BJ (cell line): ENCODE measurements at places on chromosomes 2 and 18. TPM values are rescaled to one million over a fixed set of nuclear protein-coding genes. Genes with fewer than 3 reads are reported as not detected.

- no peak for DNase-seq
Observed at GRCh38 chr2:16687955-16688354, 22.3 kb upstream of the CYRIA start.

- DNase-seq = no peak
Observed at GRCh38 chr2:212692466-212692865, 153.9 kb upstream of the ERBB4 start.

DNA sequence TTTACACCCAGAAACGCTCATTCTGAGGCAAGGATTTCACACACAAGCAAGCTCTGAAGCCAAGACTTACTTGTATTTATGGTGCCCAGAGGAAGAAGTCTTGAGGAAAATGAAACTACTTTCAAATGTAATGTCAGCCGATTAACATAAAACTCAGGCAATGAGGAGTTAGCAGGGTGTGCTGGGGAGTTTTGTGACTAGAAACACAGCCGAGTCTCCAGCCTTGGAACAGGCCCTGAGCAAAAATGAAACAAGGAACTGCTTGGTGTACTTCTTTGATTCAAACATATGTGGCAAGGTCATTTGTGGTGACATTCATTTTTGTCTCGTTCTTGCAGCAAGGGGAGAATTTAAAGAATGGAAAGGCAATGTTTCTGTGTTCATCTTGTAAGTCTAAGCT is 4.5 kb downstream of the DYTN start:
- no peak for DNase-seq

- no peak for DNase-seq
Observed at GRCh38 chr2:150464270-150464669, 23.2 kb downstream of the RND3 start.

GRCh38 chr2:239758279-239758877 is 266.8 kb downstream of the NDUFA10 start:
- no peak for DNase-seq

- DNase-seq = no peak
Observed at GRCh38 chr2:134277223-134277622, 23.4 kb downstream of the MGAT5 start.

GRCh38 chr2:126930970-126931590 is 32.4 kb downstream of the TEX51 start:
- DNase-seq = no peak

GRCh38 chr2:164739966-164740365 is 101.7 kb downstream of the COBLL1 start:
- peak; percentile 37 for DNase-seq

GRCh38 chr2:147223119-147223518 is 621.7 kb upstream of the ACVR2A start:
- DNase-seq = no peak

POU3F3 gene
- not detected in 2 replicates for polyA plus RNA-seq

C1QL2 gene
- not detected in 2 replicates for polyA plus RNA-seq

HOXD3 gene
- polyA plus RNA-seq = 0.07 TPM in 1 of 2 replicates, not detected in the other

PRKAG3 gene
- polyA plus RNA-seq = not detected in 2 replicates

CRACDL gene
- not detected in 2 replicates for polyA plus RNA-seq

ARPC2 gene
- polyA plus RNA-seq = 699 and 831 TPM in 2 replicates

ARHGEF33 gene
- 0.23 and 0.31 TPM in 2 replicates for polyA plus RNA-seq

NAT8 gene
- not detected in 2 replicates for polyA plus RNA-seq

KCNIP3 gene
- polyA plus RNA-seq = 3.1 and 4.1 TPM in 2 replicates
